ENCODE measurements at places on chromosomes 2 and 18.

GRCh38 chr2:108169982-108170625 lies 69.7 kb upstream of the SULT1C3 start:
- DNase-seq = peak; percentile 13

GRCh38 chr18:22346401-22346952 lies 71.2 kb downstream of the CTAGE1 start:
- peak; percentile 86 for DNase-seq

- no peak for DNase-seq
Observed at GRCh38 chr18:51543658-51544155, 346.2 kb upstream of the MEX3C start.

DNA sequence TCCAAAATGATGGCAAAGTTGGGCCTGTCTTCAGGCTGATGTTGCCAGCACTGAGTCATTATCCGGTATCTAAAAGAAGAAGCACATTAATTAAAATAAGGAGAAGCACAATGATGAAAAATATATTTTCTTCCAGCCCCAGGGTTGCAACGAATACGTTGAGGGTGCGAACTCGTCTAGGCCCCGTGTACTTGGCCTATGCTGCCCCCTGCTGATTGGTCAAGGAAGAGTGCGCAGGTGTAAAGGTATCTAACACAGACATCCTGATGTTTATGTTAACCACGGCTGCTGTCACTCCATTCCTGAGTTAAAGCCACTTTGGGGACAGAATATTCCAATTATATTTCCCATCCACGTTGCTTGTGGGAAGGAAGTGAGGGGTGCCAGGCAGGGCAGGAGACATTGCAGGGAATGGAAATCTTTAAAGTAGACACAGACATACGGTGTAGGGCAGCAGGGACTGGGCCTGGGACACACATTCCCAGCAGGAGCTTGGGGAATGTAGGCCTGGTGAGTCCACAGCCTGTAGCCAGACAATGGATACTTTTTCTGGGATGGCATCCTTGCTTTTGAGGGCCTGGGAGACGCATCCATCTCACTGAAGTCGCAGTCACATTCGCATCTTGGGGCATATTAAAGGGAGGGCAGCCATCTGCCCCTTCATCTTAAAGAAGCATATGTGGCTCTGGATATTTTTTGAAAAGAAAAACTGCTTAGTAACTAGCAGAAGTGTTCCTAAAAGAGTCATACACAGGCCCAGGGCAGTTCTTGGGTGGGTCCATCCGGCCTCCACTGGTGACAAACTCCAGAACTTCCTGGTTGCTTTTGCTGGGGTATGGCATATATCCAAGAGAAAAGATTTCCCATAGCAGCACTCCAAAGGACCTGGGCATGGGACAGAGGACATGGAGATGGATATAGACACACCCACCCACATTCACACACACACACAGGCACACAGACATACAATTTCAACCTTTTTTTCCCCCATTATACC lies 81.9 kb downstream of the CLIP4 start:
- peak; percentile 46 for DNase-seq

GRCh38 chr2:19881221-19881907 lies 20.4 kb downstream of the TTC32 start:
- no peak for DNase-seq

- DNase-seq = no peak
Observed at GRCh38 chr2:71018625-71019024, 24.0 kb upstream of the TEX261 start.

- no peak for DNase-seq
Observed at GRCh38 chr2:16614314-16614860, 51.2 kb downstream of the CYRIA start.

GRCh38 chr2:121133551-121134319 lies 151.3 kb downstream of the TFCP2L1 start:
- DNase-seq = no peak

DNA sequence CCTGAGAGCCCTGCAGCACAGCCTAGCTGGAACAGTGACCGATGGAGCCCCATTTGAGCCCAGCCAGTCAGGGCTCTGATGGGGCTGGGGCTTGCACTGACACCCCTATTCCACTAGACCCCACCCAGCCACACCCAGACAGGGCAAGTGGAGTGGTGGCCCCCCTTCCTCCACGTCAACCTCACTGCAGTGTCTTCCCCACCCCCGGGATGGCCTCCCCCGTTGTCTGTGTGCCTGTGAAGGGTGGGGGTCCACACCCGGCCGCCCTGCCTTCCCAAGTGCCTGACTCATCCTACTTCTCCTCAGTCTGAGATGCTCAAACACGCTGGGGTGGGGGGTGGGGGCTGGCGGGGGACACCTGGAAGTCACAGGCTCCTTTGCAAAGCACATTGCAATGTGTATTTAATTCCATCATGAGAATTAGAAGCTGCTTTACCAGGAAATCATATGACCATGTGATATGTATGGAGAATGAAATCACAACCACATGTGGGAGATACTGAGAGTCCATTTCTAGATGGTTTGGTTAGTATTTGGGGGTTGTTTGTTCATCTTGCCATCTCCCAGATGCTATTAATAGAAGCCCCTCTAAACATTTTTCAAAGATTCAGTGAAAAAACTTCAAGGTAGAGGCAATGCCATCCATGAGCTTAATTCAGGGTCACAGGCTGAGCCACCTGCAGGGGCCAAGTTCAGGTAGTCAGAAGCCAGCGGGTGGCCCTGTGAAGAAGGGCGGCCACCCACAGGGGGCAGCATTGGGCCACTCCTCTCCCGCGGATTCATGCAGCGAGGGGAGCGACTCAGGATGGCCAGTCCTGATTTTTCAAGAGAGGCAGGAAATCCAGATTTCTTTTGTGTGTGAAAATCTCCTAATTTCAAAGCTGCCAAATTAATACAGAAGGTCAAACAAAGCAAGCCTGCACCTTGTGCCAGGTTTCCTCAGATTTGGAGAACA lies 22.7 kb upstream of the GMPPA start:
- DNase-seq = peak; percentile 38

- peak; percentile 85 for DNase-seq
Observed at GRCh38 chr18:58297198-58297597, 253.2 kb downstream of the NEDD4L start.

- no peak for DNase-seq
Observed at GRCh38 chr2:198098918-198099317, 294.5 kb downstream of the PLCL1 start.

GRCh38 chr18:79868168-79868784 lies 70.5 kb downstream of the KCNG2 start:
- DNase-seq = no peak

- DNase-seq = peak; percentile 26
Observed at GRCh38 chr2:234564699-234565098, 67.8 kb upstream of the ARL4C start.

GRCh38 chr18:56929886-56930285 lies 217.0 kb upstream of the BOD1L2 start:
- DNase-seq = no peak

- no peak for DNase-seq
Observed at GRCh38 chr2:95275151-95275515, 884 bp downstream of the PROM2 start.

DNA sequence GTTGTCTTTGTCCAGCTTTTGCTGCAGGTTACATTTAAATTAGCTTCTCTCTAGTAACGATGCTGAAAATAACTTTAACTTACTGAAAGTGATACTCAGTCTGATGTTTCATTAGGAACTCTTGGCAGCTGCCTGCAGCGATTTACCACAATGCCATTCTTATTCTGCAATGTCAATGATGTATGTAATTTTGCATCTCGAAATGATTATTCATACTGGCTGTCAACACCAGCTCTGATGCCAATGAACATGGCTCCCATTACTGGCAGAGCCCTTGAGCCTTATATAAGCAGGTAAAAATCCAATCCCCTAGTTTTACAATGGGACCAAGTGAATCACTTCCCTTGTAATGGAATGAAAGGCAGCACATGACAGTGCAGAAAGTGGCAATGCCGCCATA lies 16.3 kb upstream of the MFF start:
- peak; percentile 3 for DNase-seq

DNA sequence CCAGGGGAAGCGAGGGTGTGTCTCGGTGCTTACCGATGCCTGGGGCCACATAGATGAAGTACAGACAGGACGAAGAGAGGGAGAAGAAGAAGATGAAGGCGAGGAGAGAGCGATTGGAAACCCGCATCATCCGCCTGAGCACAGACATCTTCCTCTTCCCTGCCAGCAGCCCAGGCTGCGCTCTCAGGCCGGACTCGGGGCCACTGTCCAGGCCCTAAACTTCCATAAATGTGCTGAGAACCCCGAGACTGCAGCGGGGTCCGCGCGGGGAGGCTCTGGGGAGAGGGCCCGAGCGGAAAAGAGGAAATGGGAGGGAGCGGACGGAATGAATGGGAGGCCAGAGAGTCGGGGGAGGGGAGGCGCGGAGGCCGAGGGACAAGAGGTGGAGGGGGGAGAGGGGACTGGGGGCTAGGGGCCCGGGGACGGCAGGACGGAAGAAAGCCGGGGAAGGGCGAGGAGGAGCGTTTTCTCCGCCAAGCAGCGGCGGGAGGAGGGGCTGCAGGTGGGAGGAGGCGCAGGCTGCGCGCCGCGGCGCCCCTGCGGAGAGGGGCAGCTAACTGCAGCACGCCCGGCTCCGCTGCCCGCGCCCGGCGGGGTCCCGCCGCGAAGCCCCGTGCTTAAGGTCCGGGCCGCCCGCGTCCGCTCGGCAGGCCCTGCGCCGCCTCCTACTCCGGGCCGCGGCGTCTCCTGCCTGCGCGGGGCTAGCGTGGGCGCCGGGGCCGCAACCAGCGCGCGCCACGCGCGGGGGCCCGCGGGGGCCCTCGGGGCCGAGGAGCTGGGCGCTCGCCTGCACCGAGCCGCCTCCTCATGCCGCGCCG lies at the start of gene B4GALT6:
TSS of gene B4GALT6 (minus strand) at position 303 of the 818 bp plus-strand sequence. CDS start at position 148, 155 bp downstream.
- peak; percentile 24 for DNase-seq

DNA sequence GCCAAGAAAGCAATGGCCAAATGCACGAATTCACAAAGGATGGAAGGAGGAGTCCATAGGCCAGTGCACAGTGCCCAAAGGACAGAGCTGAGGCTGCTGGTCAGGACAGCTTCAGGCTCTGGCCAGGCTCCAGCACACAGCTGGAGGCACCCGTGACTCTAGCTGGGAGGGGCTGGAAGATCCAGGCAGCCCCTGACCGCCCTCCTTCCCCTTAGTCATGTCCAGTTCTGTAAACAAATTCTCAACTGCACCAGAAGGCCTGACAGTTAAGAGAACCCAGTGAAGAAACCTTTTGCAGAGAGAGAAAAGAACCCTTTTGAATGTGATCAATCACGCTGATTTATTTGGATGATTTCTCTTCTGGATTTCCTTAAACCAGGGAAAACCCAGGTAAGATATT lies 7.7 kb upstream of the YWHAQ start:
- peak; percentile 94 for DNase-seq

- DNase-seq = no peak
Observed at GRCh38 chr18:58525928-58526424, 102.9 kb downstream of the ALPK2 start.

DNA sequence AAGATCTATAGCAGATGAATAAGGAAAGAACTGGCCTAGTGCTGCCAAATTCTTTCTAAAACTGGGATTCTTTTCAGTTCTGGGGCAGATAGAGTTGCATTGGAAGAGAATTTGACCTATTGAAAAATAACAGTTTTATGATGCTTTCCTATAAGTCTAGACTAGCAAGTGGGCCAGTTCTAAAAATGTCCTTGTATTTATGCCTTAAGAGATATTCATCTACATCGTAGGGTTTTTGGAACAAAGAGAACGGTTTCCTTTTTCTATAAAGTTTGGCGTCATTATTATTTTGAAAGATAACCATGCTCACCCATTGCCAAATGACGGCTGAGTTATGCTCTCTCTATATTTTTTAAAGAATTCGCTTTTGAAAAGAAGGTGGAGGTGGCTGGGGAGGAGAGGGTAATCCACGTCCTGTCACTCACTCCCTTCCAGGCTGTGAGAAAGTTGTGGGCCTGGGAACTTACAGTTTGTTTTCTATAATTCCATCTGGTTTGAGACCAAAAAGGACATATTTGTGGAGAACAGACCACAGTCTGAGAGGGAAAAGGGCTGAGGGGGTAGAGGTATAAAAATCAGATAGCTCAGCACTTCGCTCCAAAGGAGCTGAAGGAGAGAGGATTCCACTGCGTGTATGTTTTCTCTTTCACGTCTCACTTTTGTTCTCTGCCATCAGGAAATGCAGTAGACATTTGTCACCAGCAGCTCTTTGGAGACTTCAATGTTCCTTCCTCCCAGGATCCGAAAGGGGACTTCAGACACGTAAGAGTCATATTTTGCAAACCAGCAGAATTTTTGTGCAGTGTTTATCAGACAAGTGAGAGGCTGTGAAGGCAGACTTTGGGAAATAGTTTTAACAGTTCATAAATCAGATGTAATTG lies 281.9 kb upstream of the FN1 start:
- DNase-seq = peak; percentile 37

- DNase-seq = peak; percentile 25
Observed at GRCh38 chr18:56175330-56176001, 462.9 kb downstream of the TXNL1 start.

DNA sequence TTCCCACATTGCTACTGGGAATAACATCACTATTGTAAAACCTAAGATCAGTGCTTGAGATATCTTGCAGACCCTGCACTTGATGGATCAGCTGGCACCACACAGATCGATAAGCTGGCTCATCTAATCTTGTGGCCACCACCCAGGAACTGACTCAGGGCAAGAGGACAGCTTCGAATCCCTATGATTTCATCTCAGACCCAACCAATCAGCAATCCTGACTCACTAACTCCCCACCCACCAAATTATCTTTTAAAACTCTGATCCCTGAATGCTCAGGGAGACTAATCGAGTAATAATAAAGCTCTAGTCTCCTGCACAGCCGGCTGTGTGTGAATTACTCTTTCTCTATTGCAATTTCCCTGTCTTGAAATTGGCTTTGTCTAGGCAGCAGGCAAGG lies 11.3 kb upstream of the TEX44 start:
- DNase-seq = no peak

- DNase-seq = no peak
Observed at GRCh38 chr2:101232770-101233169, 19.9 kb upstream of the CNOT11 start.

GRCh38 chr18:53755914-53756609 lies 468.4 kb downstream of the MBD2 start:
- DNase-seq = no peak

GRCh38 chr2:170639635-170640034 lies 75.5 kb upstream of the SP5 start:
- no peak for DNase-seq

DNA sequence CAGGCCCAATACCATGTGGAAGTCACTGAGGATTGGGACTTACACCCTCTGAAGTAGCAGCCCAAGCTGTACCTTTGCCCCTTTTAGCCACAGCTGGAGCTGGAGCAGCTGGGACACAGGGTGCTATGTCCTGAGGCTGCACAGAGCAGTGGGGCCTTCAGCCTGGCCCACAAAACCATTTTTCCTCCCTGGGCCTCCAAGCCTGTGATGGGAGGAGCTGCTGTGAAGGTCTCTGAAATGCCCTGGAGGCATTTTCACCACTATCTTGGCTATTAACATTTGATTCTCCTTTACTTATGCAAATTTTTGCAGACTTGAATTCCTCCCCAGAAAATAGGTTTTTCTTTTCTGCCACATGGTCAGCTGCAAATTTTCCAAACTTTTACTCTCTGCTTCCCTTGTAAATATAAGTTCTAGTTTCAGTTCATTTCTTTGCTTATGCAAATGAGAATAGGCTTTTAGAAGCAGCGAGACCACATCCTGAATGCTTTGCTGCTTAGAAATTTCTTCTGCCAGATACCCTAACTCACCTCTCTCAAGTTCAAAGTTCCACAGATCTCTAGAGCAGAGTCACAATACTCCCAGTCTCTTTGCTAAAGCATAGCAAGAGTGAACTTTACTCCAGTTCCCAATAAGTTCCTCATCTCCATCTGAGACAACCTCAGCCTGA lies 213.8 kb upstream of the MGAT5 start:
- no peak for DNase-seq

- DNase-seq = peak; percentile 62
Observed at GRCh38 chr2:6506361-6506794, 359.3 kb downstream of the CMPK2 start.

Data from amniotic epithelial cell (primary cell).